ENCODE measurements at places on chromosomes 6 and 20.

DNA sequence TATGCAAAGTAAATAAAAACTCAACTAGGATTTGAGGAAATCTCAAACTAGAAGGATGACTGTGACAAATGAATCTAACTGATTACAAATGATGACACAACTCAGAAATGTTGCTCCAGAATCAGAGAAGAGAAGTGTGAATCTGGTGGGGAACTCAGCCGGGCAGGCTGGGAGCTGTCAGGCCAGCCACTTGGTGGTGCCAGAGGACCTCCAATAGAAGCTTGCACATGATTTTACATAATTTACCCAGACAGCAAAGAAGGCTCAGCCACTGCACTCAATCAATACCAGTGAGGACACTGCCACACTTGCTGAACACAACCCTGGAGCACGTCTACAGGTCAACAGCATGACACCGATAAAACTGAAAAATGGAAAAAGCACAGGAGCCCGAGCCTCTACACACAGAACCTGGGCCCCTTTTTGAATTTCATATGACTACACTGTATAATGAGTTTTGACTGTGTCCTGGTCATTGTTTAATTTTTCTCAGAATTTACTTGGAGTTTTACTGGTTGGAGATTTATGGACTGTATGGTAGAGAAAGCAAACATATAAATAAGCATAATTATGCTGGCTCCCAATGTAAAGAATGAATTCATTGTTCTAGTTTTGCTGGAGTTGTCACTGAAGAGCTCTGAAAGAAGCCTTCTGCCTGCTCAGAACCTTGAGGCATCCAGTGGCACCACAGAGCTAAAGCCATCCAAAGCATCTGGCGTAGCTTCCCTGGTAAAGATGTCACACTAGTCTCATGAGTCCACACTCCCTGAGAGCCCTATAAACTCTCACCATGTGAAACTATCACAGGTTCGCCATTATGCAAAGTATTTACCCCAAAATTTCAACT is 296.5 kb downstream of the THBS2 start:
- peak; percentile 93 for DNase-seq

DNA sequence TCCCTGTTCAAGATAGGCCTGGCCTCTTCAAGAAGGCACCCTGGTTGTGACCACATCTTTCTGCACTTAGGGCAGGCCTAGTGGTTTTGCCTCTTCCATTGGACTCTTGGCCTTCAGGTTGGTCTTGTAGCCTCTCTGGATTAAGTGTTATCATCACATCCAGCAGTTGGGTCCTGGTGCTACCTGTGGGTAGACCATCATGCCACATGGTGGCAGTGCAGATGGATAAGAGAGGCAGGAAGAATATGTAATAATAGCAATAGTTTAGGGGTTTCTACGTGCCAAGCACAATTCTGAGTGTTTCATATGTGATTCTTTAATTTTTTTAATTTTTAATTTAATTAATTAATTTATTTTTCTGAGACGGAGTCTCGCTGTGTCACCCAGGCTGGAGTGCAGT is 28.5 kb upstream of the SNRPB2 start:
- DNase-seq = peak; percentile 25

DNA sequence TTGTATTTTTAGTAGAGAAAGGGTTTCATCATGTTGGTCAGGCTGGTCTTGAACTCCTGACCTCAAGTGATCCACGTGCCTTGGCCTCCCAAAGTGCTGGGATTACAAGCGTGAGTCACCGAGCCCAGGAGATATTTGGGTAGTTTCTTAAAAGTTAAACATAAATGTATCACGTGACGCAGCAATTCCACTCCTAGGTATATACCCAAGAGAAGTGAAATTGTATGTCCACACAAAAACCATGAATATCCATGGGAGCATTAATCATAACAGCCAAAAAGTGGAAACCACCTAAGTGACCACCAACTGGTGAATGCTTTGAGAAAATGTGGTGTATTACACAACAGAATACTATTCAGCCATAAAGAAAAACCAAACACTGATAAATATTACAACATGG is 164.8 kb downstream of the MRPL14 start:
- DNase-seq = no peak

- peak; percentile 83 for DNase-seq
Observed at GRCh38 chr20:3239026-3239866, at the start of gene SLC4A11. Gene SLC4A11, minus strand, starts transcription at chr20:3239190. Its CDS starts 53 bp downstream, at chr20:3239137.

GRCh38 chr6:155646443-155646842 is 190.8 kb upstream of the NOX3 start:
- DNase-seq = no peak
